ENCODE measurements at places on chromosomes 5 and 9. TPM values are rescaled to one million over a fixed set of nuclear protein-coding genes. Genes with fewer than 3 reads are reported as not detected.
A peak's percentile ranks its signal among the peaks of the same experiment; 100 is the strongest.

PDLIM4 gene
- total RNA-seq = 47.7 TPM

RBM22 gene
- total RNA-seq = 29.2 TPM

SV2C gene
- total RNA-seq = not detected

BARHL1 gene
- not detected for total RNA-seq

C9orf153 gene
- total RNA-seq = under 0.01 TPM

PCDHGB1 gene
- total RNA-seq = 5.0 TPM

- DNase-seq = no peak
Observed at GRCh38 chr5:14481349-14481748, 100.2 kb upstream of the OTULINL start.

DNA sequence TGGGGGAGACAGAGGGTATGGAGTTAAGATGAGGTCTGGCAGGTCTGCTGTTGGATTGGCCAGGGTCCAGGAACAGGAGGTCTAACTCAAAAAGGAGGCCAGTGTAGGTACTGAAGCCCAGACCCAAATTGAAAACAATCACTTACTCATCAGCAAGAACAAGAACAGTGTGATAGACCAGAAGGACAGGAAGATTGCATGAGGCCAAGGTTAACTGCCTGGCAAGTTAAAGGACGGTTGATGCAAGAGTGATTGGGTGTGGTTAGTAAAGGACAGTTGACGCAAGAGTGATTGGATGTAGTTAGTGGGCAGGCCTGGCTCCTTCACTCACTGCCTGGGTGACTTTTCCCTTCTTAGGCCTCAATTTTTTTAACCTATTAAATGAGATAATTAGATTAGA is 132.6 kb downstream of the PDZD2 start:
- no peak for DNase-seq

DNA sequence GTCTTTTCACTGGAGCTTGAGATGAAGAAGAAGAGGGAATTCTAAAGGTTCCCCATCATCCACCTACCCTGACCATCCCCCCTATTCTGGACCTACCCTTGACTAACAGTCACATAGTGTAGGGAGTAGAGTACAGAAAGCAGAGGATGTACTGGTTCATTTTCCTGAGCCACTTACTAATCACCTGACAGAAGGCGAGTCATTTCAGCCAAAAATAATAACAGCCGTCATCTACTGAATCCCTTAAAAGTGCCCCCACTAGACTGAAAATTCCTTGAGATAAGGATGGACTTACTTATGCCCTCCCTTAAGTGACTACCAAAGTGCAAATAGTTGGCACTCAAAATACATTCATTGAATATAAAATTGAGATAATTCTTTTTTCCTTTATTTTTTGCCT is 112.2 kb downstream of the FOXD1 start:
- DNase-seq = peak; percentile 67

DNA sequence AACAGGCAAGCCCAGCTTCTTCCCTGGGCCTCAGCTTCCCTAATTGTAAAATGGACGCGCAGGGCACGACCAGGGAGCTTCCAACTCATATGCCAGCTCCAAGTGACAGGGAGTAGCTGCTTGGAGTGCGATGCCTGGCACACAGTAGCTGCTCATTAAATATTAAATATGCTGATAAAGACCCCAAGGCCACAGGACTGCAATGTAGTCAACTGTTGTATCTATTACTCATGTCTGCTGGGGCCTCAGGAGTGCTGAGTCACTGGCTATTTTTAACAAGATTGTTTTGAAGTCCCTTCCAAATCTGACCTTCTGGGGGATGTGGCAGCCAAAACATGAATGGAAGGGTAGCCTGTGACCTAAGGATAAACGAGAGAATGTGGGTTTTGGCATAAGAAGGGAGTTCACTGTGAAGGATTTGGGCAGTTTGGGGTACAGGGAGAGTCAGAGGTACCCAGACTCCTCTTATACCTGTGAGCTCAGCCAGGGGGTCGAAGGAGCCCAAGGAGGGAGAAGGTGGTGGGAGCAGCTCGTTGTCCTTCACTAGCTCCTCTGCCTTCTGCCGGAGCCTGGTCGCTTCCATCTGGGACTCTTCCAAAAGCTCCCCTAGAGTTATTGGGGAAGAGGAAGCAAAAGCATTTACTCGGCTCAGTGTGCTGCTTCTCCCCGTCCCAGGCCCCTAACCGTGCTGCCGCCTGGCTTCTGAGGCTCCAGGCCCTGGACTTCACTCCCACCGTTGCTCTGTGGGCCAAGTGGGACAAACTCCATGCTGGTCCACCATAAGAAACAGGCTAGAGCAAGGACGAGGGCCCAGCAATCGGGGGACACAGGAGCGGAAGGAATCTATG is 17.5 kb downstream of the TNIP1 start:
- peak; percentile 99 for DNase-seq

GRCh38 chr9:97558701-97559101 is 57.2 kb downstream of the TMOD1 start:
- no peak for DNase-seq

DNA sequence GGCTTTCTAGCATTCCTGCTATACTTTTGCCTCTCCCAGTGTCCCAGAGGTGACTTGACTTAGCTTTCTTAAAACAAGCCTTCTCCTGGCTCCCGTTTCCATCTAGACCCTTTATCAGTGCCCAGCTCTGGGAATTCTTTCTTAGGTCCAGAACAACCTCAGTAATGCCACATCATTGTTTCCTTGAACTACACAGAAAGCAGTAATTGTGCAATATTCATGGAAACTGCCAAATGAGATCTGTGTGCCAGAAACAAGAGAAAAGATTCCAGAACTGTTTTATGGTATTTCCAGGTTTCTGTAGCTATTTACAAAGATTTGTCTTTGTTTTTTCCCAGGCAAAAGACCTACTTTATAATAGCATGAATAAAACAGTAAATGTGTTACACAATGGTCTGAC is 391.3 kb downstream of the SLCO4C1 start:
- DNase-seq = no peak

DNA sequence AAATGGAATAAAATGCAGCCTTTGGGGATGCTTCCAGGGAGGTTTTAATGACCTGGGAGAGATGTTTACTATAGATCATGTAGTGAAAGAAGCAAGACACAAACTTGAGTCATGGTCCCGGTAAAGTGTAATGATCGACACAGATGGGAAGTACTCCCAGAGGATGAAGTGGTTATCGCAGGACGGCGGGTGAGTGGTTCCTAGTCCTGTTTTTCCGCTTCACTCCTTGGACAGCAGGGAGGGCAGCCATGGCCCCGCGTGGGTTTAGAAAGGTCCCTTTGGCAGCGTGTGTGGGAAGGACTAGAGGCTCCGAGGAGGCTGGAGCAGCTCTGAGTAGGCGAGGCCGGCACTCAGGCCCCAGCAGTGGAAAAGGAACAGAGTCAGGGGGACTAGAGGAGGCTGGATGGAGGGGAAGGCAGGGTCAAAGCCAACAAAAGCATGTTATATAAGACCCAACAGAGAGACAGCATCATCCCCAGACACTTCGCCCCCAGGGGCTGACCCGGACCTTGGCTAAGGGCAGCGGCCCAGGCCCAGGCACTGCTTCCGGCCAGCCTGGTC is 49.2 kb upstream of the STXBP1 start:
- DNase-seq = peak; percentile 96

DNA sequence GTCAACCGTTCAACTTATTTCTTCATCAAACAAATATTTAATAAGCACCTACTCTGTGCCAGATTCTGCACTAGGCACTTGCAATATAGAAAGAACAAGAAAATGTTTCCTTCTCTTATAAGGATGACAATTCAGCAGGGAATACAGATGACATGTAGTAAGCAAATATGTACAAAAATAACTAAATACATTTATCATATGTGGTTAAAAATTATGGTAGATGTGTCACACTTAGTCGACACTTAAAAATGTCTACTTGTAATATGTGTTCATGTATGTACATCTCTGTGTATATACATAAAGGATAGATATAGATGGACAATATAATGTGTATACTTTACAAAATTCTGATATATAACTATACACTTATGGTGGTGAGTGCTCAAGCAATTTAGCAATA is 417.0 kb upstream of the MEF2C start:
- DNase-seq = no peak

DNA sequence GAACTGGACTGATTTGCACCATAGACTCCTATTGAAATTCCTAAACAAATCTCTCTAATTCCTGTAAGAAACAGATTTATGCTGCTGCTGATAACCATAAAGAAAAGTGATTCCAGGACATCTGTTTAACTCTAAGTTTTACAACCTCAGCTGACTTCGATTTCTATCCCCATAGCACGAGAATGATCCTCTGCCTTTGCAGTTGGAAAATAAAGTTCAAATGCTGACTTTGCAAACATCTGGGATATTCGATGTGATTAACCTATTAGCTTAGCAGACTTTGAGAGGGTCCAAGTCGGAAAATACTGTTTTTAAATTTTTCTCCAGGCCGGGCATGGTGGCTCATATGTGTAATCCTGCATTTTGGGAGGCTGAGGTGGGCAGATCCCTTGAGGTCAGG is 247.3 kb downstream of the PSAT1 start:
- no peak for DNase-seq

DNA sequence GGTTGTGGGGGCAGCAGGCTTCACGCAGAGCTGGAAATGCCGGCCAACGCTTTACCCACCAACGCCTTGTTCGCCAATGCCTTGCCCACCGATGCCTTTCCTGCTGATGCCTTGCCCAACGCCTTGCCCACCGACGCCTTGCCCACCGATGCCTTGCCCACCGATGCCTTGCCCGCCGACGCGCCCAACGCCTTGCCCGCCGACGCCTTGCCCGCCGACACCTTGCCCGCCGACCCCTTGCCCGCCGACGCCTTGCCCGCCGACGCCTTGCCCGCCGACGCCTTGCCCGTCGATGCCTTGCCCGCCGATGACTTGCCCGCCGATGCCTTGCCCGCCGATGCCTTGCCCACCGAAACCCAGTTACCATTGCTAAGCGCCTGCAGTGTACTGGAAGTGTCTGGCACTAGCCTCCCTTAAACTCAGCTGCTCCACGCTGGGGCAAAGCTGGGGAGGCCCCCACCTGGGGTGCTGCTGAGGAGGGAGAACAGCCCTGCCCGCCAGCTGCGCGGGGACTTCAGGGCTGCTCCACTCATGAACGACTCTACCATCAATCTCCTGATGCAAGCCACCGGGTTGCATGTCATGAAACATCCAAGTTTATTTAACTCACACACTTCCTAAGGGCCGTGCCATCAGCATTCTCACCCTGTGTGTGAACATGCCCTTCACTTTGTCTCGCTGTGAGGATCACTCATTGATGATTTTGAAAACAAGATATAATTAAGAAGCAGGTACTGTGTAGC is 1.8 kb downstream of the SLC6A18 start:
- no peak for DNase-seq

DNA sequence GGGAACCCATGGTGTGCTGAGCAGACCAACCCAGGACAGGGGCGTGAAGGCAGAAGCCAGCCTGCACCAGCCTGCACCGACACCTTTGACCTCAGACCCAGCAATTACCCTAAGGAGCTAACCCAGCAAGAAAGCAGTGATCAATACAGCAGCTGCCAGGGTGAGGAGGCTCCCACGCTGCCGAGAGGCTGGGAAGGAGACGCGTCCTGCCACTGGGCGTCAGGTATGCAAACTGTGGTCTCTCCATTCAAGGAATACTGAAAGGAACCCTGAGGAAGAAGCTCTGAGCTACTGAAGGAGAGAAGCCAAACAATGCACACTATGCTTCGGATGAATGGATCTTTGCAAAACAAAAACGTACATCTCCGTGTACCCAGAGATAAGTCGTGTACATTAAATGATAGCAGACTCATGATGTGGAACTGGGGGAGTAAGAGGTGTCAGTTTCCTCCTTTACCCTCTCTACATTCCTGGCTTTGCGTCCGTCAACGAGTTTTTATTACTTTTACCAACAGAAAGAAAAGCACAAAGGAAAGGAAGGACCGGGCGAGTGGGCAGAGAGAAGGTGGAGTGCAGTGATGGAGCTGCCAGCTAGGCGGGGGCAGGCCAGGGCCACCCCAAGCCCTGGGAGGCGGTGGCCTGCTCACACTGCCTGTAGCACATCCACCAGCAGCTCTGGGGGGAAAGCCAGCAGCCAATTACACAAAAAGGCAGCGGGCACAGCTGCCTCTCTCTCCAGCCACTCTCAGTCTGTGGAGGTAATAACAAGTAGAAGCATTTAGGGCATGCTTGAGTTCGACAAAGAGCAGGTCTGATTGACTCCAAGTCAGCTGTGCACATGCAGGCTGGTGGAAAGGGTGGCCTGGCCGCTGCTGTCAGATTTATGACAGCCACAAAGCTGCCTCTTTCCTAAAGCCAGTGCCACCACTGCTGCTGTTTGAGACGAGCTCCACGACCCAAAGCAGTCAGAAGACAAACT is 29.3 kb downstream of the RASGEF1C start:
- peak; percentile 63 for DNase-seq

DNA sequence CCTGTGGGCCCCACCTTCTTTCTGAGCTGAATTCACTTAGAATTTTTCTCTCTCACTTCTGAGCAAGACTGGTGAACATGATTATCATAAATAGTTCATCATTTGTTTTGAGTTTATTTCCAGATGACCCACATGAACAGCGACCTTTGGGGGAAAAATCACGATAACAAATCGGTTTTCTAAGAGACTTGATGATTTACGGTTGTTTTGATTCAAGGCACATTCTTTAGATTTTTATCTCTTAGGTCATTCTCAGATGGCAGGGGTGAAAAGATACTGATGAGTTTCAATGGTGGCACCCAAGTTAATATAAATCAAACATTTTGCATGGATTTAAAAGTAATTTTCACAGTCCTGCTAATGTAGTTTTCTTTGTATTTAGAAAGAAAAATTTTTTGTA is 95.1 kb downstream of the DMXL1 start:
- DNase-seq = no peak

GRCh38 chr5:22023784-22024183 is 829.4 kb downstream of the CDH12 start:
- DNase-seq = no peak

DNA sequence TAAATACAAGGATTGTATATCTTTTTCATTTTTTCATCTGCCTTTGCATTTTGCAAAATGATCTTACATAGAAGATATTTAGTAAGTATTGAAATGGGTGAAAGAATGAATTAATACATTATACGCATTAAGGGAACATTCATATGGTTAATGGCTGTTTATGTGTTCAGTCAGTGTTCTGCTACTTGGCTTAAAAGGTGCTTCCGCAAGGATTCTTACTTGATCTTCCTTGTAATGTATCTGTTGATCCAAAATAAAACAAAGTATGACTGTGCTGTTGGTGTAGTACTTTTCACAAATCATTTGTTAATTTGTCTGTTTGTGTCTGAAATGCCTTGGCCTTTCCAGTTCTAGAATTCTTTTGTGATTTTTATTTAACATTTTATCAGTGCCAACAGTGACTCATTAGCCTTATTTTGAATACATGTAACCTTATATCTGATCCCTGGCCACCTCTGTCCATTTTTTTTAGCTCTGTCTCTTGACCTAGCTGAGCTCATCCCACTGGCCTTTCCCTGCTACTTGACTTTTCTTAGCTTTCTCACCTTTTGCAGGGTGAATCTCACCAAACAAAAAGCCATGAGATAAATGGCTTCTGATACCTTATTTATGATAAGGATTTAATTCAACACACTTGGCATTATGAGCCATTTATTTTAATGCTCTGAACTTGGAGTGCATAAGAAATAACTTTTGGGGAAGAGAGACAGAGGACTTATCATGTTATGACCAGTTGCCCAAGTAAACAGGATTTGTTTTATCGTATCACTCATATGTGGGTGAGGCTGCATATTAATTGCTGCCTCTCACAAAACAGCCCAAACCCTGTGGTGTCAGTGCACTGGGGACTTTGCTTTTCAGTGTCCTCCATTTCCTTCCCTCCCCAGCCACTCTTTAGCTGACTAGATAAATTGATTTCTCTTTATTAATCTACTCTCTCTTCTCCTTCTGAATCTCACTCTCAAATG is 340.3 kb downstream of the KDM4C start:
- peak; percentile 39 for DNase-seq

GRCh38 chr5:135438636-135439221 is 8.4 kb downstream of the DCANP1 start:
- peak; percentile 15 for DNase-seq

GRCh38 chr5:36369219-36369690 is 67.6 kb upstream of the RANBP3L start:
- DNase-seq = no peak

Data from osteoblast (primary cell).